ENCODE measurements at places on chromosomes 5 and 9.

GRCh38 chr5:167821151-167821550, 470.3 kb upstream of the WWC1 start:
- no peak for DNase-seq

GRCh38 chr9:112605518-112605917, 112.4 kb downstream of the INIP start:
- DNase-seq, result no peak

- DNase-seq, result peak; percentile 24
Observed at GRCh38 chr9:108784998-108785397, 70.8 kb downstream of the ACTL7B start.

DNA sequence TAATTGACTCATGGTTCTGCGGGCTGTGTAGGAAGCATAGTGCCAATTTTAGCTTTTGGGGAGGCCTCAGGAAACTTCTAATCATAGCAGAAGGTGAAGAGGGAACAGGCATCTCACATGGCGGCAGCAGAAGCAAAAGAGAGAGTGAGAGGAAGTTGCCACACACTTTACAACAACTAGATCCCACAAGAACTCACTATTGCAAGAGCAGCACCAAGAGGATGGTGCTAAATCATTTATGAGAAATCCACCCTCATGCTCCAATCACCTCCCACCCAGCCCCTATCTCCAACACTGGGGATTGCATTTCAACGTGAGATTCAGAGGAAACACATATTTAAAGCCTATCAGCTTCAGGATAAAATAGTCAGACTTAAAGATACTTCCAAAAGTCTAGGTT, 36.1 kb upstream of the LPAR1 start:
- DNase-seq, result no peak

- no peak for DNase-seq
Observed at GRCh38 chr5:11075035-11075805, 314.2 kb upstream of the DAP start.

GRCh38 chr5:2891781-2892180, 140.3 kb upstream of the IRX2 start:
- DNase-seq, result no peak

DNA sequence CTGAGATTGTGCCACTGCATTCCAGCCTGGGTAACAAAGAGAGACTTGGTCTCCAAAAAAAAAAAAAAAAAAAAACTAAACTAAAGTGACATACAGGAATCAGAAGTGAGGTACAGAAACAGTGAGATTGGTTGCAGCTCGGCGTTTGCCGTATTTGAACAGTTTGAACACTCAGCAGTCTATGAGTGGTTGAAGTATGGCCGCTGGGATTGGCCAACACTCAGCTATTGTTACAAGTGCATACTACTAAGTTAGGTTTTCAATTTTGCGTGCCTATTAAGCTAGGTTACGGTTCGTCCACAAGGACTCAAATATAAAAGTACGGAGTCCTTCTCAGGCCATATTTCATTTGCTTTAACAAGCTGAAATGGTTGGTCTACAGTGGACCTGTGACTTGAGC, 3.3 kb upstream of the TSC1 start:
- DNase-seq, result no peak

GRCh38 chr9:114720086-114720676, 38.2 kb upstream of the TEX48 start:
- DNase-seq, result no peak

DNA sequence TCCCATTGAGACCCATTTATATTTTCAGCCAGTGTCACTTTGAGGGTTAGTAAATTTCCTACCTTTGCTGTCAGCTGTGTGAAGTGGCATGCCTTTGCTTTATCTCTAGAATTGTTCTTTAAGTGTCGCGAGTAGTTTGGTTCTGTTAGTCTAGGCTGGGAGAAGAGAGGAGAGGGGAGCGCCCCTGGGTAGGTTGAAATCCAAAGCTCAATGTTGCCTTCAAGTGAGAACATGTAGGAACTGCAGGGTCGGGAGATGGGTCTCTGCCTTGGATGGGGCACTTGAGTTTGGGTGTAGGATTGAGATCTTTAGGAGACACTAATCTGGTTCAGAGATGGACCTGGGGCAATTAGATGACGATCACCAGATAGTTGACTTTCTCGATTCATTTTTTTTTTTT, 46.3 kb downstream of the STC2 start:
- no peak for DNase-seq

DNA sequence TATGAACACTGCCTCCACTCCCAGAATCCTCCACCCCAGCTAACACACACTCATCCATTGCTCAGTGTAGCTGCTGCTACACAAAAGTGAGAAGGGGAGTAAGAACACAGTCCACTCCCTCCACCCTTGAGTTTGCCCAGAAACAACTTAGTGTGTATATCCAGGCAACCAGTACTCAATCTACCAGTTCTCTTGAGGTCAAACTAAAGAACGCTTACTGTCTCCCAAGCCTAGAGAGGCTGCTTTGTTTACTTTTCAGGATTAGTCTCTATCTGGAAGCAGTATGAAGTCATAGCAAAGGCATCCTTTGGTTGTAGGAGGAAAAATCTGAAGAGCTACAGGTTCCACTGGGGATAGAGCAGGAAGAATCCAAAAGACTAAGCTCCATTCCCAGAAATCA, 296.3 kb downstream of the KCNN2 start:
- peak; percentile 2 for DNase-seq

DNA sequence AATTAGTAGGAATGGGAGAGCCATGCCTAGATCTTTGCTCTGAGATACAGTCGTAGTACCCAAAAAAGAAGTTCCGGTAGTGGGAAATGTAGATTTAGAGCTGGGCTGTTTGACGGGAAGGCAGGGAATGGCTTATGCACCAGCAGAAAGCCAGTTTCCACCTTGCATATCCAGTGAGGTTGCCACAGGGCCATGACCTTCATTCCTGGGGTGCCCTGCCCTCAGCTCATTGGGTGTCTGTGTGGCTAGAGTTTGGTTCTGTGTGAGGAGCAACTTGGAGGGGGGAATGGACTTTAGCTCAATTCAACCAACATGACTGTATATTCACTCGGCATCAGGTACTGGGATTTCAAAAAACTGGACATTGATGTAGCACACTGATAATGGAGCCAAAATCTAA, 300.1 kb downstream of the MLLT3 start:
- DNase-seq, result no peak

- DNase-seq, result no peak
Observed at GRCh38 chr9:136395020-136395340, 5.0 kb downstream of the SNAPC4 start.

DNA sequence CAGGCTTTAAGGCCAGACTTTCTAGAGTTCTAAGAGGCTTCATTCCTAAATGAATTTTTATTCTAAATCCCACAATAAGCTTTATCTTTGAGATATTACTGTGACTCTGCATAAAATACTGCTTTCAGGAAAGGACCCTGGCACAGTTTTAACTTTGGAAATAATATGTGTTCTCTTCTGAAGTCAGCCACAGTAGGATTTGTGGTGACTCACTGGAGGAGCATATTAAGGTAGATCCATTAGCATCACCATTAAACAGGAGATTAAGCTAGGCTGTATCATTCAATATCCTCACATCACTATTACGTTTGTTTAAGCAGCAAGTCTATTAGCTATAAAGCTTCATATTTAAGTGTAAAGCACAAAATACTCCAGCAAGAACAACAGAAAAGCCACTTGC, 186.1 kb upstream of the IZUMO3 start:
- no peak for DNase-seq

GRCh38 chr5:147360816-147361215, 126.0 kb downstream of the STK32A start:
- no peak for DNase-seq

DNA sequence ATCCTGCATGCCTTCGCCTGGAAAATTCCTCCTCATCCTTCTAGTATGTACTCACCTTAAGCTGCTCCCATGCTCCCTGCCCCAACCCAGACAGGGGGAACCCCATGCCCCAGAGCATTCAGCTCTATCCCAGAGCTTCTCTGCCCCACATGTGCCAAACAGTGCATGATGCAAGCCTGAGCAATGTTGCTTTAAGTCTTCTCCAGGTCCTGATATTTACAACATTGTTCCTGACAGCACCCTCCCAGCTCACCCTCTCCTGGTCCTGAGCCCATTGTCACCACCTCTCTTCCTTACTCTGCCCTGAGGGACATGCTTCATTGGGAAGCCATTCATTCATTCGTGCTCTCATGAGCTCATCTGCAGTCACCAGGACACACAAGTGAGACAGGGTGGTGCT, 23.4 kb upstream of the BARX1 start:
- DNase-seq, result no peak

DNA sequence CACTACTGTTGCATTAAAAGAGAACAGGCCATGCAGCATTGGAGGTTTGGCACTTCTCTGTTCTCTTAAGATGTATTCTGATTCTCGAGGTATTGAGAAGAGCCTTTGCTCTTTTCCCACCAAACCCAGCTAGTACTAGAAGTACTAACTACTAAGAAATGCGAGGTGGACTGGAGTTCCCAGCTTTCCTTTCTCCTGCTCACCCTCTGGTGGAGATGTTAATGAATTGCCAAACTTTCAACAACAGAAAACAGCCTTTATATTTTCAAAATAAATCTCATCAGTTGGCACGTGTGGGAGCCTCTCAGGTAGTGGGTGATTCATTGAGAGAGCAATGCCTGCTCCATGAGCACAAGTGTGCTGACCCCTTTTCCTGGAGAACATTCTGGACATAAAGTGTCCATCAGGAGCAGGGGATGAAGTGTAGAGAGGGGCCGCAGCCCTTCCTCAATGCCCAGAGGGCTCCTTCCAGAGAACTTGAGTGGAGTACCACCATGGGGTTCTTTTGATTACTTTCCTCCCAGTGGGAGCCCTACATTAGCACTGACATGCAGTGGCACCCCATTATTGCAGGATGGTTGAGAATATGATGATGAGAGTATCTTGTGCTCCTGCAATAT, 45.7 kb downstream of the TMEM174 start:
- peak; percentile 48 for DNase-seq

DNA sequence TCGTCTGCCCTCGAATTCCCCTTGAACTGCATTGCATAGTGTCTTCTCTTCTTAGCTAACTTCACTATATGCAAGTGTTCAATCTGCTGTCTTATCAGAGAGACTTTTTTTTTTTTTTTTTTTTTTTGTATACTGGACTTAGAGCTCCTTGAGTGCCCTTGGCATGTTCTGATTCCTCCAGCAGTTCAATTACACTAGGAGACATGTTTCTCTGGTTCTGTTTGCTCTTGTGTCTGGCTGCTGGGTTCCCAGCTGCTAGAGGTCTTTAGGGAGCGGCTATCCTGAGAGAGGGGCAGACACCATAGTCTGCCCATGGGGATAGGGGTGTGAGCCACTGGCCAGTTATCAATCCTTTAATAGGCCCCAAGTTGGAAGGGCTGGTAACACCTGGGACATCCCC, 13.1 kb downstream of the OR2S2 start:
- no peak for DNase-seq

DNA sequence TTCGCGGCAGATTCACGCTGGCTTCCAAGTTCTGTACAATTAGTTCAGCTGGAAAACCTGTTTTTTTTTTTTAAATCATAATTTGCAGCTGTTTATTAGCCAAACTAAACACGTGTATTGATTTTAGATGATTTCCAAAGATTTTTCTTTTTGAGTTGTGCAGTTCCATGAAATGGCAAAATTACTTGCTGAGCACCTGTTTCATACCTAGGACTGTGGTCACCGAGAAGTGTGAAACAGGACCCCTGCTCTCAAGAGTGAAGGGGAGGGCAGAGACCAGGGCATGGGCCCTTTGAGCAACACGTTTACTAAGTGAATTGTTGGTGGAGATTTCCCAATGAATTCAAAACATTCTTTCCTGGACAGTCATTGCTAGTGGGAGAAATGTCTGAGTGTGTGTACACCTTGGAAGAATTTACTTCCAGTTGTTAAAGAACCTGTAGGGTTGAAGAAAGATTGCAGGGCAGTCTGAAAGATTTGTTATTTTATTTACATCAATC, 688 bp downstream of the SNX24 start:
- no peak for DNase-seq

DNA sequence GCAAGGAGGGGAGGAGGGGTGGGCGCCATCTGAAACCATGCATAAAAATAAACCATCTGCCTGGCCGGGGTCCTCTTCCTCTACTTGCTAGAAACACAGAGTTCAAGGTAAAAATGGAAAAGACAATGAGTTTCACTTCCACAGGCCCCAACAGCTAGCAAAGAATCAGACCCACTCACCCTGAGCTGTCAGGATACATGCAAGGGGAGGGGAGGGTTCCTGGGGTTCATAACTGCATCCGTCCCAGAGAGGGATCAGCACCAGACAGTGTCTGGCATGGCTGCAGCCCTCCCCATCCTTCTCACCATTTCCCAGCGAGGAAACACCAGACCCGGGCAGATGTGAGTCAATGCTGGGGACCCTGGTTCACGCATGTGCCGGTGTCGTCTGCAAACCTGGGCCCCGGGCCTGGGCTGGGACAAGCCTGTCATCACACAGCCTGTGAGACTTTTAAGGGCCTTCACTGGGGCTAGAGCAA, 55.4 kb downstream of the SEMA4D start:
- peak; percentile 21 for DNase-seq

- DNase-seq, result no peak
Observed at GRCh38 chr9:131874447-131874846, 134.6 kb upstream of the RAPGEF1 start.

GRCh38 chr5:68279984-68280383, 64.4 kb downstream of the PIK3R1 start:
- DNase-seq, result no peak

GRCh38 chr5:151295791-151296477, 7.6 kb downstream of the SLC36A3 start:
- DNase-seq, result no peak

GRCh38 chr5:22728610-22729009, 124.5 kb downstream of the CDH12 start:
- no peak for DNase-seq

DNA sequence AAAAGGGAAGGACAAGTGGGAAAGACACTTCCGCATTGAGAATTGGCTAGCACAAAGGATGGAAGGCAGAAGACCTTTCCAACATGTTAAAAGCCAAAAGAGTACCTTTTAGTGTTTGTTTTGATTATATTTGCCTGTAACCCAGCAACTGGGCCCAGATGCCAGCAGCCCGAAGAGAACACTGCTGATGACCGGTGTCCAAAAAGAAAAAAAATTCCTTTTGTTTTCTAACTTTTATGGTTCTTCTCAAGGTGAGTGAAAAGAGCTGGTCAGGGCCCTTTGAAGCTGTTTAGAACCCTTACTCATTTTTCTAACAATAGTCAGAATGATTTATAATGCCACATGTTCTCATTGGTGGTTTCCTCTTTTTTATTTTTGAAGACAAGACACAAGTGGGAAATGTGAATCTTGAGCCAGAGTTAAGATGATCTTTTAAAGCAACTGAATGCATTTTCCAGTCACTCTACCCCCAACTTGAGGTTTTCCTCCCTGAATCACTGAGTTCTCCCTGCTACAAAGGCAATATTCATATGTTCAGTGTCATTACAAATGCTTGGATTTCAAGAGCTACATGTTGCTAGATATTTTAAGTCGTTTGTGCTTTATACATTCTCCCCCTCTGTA, 32.3 kb upstream of the ZNF462 start:
- DNase-seq, result no peak
